Ascending aorta (tissue), 2 donors: ENCODE measurements at places on chromosomes 16 and 17.
A peak's percentile ranks its signal among the peaks of the same experiment; 100 is the strongest.

- H3K4me1 ChIP-seq, result peaks cover 25% of the 10 kb centered on the region
- DNase-seq, result no peak
- H3K27me3 ChIP-seq, result no peaks in the 10 kb centered on the region
- peaks cover 6% of the 10 kb centered on the region for H3K36me3 ChIP-seq
- H3K4me3 ChIP-seq, result peak overlapping the region; percentile 89
Measured at GRCh38 chr17:63774969-63775265, 947 bp downstream of the DDX42 start.

DNA sequence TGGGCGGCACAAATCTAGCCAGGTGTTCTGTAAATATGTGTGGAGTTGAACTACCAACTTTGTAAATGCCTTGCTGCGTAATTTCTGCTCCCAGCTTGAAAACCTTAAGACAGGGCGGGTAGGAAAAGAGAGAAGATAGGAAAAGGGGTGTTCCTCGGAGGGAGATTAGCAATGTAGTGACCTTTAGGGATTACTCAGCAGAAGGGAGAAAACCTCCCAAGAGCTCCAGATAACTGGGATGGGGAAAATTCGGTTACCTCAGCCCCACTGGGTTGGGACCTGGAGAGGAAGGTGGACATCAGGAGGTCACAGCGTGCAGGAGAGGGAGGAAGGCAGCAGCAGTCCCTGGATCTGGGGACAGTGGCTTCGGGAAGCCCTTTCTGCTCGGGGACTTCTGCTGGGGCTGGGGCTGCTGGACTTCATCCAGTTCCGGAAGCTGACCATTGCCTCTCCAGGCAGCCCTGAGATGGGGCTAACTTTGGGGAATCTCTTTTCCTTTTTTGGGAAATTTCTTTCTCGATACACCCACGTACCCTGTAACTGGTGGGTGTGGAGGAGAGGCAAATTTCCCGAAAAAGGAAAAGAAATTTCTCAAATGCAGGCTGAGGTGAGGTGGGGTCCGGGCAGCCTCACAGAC lies 39.2 kb downstream of the MPRIP start:
- H3K27ac ChIP-seq, result peak overlapping the region; percentile 28
- H3K4me1 ChIP-seq, result peaks cover 14% of the 10 kb centered on the region
- no peak for DNase-seq
- no peaks in the 10 kb centered on the region for H3K27me3 ChIP-seq
- H3K4me3 ChIP-seq, result no peak overlapping the region

GRCh38 chr16:65334081-65334480 lies 212.2 kb upstream of the CDH11 start:
- DNase-seq, result no peak
- H3K4me1 ChIP-seq, result no peaks in the 10 kb centered on the region
- no peaks in the 10 kb centered on the region for H3K27me3 ChIP-seq
- no peak overlapping the region for H3K4me3 ChIP-seq
- H3K27ac ChIP-seq, result no peak overlapping the region

DNA sequence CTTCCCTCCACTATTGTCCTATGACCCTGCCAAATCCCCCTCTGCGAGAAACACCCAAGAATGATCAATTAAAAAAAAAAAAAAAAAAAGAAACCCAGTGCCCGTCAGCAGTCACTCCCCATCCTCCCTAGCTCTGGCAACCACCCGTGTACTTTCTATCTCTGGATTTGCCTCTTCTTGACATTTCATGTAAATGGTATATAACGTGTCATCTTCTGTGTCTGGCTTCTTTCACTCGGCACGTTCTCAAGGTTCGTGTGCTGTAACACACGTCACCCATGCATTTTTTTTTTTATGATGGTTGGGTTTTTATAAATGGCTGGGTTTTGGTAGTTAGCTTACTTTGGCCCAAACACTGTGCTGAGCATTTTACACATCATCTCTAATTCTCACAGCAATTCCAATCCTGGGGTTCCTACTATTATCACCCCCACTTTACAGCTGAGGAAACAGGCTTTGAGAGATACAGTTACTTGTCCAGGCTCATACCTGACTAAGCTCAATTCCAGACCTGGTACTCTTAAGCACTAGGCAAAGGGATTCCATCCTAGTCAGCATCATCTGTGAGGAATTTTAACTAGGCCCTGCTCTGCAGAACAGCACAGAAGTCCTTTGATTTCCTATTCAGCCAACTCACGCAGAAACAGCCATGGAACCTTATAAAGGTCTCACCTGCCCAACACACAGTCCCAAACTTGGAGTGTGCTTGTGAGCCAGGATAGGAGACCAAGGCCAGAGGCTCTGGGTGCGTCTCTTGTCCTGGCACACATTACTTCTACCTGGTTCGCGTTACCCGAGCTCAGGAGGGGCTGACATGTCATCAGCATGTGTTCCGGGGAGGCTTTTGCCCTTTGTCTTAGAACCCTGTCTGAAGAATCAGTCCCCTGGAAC lies 11.7 kb downstream of the NDUFAB1 start:
- peaks cover 72% of the 10 kb centered on the region for H3K36me3 ChIP-seq
- H3K4me3 ChIP-seq, result no peak overlapping the region
- no peak for DNase-seq
- H3K27ac ChIP-seq, result no peak overlapping the region

DNA sequence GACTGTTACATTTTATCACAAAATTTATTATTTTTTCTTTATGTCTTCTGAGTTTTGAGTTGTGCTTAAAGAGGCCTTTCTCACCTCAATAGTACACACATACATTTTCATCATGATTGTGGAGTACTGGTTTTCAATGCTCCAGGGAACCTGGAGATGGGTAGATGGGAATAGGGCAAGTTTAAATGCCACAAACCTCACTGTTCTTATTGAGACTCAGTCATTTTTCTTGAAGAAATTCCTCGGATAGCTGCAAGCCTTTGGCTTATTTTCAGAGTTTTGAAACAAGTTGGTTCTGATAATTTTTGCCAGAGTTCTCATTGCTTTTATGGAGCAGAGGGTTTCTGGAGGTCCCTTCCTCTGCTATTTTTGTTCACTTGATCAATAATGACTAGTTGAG lies 34.9 kb downstream of the EFCAB13 start:
- H3K36me3 ChIP-seq, result peaks cover 8% of the 10 kb centered on the region
- no peak overlapping the region for H3K27ac ChIP-seq
- H3K4me3 ChIP-seq, result no peak overlapping the region
- no peaks in the 10 kb centered on the region for H3K4me1 ChIP-seq
- H3K27me3 ChIP-seq, result no peaks in the 10 kb centered on the region

DNA sequence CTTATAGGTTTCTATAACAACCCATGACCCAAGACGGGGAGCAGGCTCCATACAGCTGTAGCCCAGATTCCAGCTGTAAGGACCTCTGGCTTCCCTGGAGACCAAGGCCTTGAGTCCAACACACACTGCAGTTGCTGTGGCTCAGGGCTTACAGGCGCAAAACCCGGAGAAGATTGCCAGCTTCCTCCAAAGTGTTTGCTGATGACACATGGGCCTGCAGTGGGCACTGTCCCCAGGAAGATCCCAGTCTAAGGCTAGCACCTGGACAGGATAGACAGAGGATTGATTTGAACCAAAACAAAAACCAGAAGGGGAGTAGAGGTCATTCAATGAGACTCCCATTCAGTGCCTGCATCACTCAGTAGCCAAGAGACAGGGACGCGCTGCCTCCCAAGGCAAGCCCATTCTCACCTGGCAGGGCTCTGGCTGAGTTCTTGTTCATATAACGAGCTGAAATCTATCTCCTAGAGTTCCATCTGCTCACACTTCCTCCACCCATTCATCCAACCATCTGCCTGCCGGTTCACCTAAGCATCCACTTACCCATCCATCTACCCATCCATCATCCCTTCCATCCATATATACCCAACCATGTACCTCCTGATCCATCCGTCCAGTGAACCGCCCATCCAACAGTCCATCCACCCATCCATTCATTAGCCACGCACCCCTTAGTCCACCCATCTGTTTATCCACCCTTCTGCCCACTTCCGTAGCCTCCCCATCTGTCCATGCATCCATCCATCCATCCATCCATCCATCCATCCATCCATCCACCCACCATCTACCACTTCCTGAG lies 10.2 kb downstream of the RAB11FIP4 start:
- DNase-seq, result peak; percentile 37
- H3K27ac ChIP-seq, result no peak overlapping the region
